GM12864 (cell line): ENCODE measurements at places on chromosomes 4 and X.

DNA sequence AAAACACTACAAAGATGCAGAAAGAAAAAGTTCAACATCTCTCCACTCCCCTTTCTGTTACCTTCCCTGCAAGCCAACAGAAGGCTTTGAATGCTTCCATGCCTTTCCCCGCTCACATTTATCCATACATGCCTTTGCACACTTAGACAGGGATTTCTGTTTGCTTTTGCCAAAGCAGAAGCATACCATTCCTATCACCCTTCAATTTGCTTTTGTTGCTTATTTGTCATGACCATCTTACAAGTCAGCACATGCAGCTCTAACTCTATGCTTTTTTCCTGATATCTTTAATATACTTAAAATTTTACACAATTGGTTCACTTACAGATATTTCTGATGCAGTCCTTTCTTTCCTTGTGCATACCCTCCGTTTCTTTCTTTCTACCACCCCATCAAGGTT is 169.6 kb downstream of the CORIN start:
- DNase-seq = no peak

DNA sequence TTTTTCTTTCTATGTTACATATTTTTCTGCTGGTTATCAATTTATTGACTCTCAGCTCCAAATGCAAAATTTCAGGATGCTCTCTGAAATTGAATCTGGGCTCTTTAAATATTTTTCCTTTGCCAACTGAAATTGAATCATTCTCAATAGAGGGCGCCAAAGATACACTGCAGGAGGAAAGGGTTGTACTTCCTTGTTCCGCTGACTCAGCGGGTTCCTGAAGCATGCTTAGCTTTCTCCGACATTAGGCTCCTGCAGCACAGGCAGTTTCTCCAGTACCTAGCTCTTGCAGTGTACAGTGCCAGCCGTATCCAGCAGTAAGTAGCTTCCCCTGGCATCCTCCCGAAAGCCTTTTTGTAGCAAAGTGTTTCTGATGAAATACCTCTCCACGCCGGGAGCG is 28.8 kb upstream of the CFAP47 start:
- no peak for DNase-seq

DNA sequence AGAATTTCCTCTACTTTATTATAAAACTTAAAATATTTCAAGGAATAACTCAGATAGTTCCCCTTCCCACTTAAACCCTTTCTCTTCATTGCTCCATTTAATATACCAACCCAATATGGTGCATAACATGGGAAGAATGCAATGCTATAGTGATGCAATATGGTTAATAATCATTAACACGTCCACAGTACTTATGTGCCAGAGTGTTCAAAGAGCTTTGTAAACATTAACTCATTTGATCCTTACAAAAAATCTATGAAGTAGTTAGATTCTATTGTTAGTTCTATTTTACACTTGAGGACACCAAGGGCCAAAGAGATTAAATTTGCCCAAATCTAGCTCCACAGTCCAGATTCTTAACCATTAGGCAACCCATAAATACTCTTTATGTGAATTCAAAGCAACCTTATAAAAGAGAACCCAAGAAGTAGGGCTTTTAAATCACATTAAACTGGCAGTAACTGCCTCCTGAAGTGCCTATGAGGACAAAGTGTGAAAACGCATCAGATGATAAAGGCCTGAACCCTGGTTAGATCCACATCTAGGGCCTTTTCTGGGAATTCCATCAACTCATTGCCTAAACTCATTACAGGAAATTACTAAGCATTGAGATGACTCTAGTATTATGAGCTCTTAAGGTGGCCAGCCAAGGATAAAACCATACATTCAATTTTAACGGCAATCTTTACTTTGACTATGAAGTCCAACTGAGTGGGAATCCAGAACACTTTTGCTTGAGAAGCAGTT is 94.3 kb downstream of the AREG start:
- DNase-seq = no peak

DNA sequence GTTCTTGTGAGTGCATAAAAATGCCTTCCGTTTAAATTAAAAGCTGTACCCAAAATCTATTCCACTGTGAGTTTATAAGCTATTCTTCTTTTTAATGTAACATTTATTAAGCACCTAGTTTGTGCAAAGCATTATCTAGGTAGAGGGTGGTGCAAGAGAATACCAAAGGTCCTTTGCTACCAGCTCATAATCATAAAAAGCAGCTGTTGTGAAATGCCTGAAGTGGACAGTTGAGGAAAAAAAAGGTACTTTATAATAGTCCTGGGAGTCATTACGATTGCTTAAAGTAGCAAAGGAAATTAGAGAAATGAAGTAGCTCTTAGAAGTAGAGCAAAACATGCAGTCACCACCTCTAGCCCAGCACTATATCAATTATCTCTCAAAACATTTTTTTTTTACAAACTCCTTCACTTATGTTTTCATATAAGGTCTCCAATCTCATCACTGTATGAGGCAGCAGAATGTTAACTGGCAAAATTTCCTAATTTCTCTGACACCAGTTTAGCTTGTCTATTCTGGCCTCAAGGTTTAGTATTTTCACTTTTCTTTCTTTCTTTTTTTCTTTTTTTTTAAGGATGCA is 2.1 kb downstream of the MBNL3 start:
- DNase-seq = no peak

DNA sequence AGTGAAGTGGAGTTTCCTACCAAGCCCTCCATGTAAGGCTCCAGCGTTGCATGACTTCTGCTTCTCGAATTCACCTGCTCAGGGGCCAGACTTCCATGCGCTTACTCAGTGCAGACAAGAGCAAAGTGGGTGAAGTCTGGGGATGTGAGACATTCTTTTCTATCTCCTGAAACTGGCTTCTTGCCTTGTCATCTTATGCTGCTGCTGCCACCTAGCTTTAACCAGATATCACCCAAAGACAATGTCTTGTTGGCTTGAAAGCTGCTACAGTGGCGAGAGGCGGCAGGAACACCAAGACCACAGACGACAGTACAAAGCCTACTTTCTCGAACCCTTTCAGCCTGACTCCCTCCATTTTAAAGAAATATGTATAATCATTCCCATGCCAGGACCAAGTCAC is 103.6 kb upstream of the ADGRG2 start:
- DNase-seq = no peak

GRCh38 chr4:38982361-38983095 is 49.7 kb downstream of the TMEM156 start:
- DNase-seq = no peak

DNA sequence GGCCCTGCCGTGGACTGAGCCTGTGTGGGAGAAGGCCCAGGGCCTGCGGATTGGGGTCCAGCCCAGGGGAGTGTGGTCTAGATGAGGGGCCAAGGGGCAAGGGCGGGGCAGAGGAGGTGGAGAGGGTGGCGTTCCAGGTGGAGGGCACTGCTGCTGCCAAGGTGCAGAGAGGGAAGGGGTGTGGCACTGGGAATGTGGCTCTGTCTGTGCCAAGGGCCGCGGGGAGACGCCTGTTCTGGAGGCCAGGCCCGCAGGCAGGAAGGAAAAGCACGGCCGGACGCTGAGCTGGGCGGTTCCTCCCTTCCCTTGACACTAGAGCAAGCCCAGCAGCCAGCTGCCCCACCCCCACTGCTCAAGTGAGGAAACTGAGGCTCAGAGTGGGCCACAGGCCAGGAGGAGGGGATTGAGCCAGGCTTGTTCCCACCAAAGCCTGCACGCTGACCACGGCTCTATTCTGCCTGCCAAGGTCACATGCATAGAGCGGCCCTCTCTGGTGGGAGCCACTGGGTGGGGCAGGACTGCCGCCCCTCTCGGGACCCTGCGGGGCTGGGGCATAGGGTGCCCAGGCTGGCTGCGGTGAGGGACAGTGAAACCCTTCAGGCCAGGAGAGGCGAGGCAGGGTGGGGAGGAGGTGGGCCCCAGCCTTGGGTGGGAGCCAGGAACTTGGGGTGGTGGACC is 13.0 kb downstream of the SH3BP2 start:
- DNase-seq = no peak

DNA sequence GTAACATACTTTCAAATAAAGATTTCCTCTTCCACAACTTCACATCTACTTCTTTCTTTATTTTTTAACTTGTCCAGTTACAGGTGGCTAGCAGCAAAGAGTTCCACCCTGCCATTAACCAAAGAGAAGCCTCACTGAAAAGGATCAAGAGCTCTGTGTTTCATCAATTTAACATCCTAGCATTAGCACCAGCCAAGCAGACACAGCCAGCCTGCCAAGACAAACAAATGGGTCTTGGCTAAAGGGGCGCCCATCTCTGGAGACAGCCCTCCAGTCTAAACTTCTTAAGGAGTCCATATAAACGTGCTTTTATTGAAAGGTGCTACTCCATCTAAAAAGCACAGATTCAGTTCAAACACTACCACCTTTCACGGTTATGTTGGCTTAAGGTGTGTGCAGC is 105.3 kb downstream of the ADAMTS3 start:
- DNase-seq = no peak

GRCh38 chrX:40012868-40013265 is 84.9 kb downstream of the BCOR start:
- no peak for DNase-seq

DNA sequence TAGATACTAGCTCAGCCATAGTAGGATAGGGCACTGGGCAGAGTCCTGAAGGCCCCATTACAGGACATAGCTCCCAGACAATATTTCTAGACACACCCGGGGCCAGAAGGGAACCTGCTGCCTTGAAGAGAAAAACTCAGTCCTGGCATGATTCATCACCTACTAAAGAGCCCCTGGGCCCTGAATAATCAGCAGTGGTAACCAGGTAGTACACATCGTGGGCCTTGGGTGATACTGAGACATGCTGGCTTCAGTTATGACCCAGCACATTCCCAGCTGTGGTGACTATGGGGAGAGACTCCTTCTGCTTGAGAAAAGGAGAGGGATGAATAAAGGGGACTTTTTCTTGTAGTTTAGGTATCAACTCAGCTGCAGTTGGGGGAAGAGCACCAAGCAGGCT is 104.3 kb upstream of the STK26 start:
- no peak for DNase-seq

- DNase-seq = no peak
Observed at GRCh38 chr4:80243274-80244018, 23.0 kb upstream of the FGF5 start.

GRCh38 chr4:79298484-79298883 is 27.4 kb downstream of the NAA11 start:
- DNase-seq = no peak

- no peak for DNase-seq
Observed at GRCh38 chr4:8123870-8124269, 34.7 kb downstream of the ABLIM2 start.

DNA sequence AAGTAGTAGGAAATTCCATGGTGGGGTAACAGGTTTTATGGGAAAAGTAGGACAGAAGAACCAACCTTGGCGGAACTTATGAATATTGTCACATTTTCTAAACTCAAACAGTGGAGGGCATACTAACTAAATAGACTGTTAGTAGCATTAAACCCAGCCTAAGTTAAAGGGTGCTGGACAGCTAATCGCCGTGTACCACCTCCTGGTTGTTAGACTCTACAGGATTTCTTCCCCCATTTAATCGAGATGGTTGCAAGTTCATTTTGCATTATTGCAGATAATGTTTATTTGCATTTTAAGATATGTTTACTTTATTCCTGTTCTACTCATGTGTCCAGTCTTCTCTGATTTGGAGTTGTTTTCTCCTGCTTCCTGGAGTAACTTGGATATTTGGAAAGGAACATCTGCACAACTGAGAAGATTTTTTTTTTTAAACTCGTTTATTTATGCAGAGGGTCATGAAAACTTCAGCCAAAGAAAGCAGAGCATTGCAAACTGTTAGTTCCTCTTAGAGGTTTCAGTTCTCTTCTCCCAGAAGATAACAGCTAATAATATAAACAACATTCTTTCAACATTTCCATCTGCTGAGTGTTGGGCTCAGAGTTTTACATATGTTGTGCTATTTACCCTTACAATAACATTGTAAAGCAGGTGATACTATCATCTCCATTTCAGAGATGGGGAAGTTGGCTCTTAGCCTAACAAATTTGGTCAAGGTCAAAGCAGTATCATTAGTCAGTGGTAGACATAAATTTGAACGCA is 51.5 kb upstream of the TBC1D9 start:
- DNase-seq = peak; percentile 78
